Activated CD4-positive, alpha-beta T cell treated with anti-CD3 and anti-CD28 coated beads, Interleukin-2, amount 50 U/mL, for 4 hours (primary cell): ENCODE measurements at places on chromosomes 12 and 14.

DNA sequence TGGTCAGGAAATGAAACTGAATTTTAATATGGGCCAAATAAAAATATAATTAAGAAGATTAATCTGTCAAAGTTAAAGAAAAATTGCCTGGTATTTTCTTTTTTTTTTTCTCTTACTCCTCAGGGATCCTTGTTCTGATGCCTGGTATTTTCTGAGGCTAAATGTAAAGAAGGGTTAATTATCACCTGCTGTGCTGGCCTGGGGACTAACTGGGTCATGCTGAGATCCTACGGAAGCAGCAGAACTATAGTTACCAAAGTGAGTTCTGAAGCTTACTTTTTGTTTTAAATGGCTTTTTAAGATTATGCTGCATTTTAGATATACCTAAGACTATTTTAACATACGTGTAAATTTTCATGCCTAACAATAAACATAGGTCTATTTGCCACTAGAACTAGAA, 23.3 kb downstream of the ZC2HC1C start:
- no peak for DNase-seq

DNA sequence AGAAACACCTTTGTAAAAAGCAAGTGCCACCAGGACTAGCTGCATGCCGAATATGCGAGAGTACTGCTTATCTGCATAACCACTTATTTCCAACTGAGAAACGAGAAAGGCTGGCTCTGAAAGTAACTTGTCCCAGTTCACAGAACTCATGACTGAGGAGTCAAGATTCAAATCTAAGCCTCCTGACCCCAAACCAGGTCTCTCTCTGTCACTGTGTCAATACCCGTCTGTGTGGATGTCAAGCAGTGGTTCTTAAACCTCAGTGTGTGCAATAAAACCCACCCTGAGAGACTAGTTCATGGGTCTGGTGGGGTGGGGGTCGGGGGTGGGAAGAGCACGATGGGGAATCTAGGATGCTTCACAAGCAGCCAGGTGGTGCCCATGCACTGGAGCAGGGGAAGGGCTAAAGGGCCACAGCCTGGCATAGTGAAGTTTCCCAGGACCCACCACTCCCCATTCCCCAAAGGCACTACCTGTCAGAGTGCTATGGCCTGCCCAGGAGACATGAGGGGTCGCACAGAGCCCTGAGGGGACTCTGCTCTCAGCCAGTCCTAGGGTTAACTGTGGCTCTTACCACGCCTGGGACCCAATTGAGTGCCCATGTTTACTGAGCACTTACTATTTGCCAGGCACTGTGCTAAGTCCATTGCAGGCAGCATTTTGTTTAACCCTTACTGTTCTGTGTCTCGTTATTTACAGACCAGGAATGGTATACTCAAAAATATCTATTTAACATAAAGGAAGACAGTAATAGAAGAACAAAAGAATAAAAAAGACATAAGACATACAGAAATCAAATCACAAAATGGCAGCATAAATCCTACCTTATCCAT, 33.4 kb upstream of the PNMA1 start:
- no peak for DNase-seq

- DNase-seq = no peak
Measured at GRCh38 chr12:115060477-115061168, 376.6 kb upstream of the TBX3 start.

DNA sequence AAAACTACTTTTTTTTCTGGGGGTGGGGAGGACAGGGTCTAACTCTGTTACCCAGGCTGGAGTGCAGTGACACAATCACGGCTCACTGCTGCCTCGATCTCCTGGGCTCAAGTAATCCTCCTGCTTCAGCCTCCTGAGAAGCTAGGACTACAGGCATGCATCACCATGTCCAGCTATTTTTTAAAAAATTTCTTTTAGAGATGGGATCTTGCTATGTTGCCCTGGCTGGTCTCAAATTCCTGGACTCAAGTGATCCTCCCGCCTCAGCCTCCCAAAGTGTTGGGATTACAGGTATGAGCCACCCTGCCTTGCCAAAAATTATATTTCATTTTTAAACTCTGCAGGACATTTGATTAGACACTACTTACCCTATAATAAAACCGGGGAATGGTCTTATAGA, 5.5 kb downstream of the PPP2R3C start:
- DNase-seq = no peak

DNA sequence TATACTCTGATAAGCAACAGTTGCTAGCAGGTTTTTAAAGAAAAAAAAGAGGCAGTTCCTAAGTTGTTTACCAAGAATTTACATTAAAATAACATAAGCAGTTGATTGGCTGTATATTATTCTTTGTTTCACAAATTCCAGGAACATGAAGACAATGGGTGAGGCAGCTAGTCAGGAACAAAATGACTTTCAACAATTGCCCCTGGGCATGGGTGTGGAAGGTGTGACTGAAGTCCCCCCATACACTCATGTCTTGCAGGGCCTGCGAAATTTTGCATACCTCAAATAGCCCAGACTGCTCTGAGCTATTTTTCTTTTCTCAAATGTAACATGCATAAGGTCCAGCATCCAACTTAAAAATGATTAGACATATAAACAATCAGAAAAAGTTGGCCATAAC, 267.2 kb upstream of the DIO3 start:
- DNase-seq = no peak
